Stimulated activated CD4-positive, alpha-beta T cell treated with anti-CD3 and anti-CD28 coated beads, Interleukin-12 subunit alpha, Interleukin-12 subunit beta, amount 100 ng/mL, for 4 hours (primary cell): ENCODE measurements at places on chromosomes 7 and 10.

DNA sequence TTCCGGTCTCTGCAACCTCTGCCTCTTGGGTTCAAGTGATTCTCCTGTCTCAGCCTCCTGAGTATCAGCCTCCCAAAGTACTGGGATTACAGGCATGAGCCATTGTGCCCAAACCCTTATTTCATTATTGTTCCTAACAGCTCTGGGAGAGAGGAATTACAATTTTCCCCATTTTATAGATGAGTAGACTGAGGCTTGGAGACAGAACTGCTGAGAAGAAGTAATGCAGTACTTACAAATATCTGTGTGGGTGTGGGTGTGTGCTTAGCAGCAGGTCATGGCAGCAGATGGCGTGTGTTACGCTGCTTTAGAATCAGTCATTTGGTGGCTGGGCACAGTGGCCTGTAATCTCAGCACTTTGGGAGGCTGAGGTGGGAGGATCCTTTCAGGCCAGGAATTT is 7.4 kb downstream of the PRKRIP1 start:
- DNase-seq: no peak

GRCh38 chr10:30500534-30500933 is 66.5 kb downstream of the MAP3K8 start:
- no peak for DNase-seq

DNA sequence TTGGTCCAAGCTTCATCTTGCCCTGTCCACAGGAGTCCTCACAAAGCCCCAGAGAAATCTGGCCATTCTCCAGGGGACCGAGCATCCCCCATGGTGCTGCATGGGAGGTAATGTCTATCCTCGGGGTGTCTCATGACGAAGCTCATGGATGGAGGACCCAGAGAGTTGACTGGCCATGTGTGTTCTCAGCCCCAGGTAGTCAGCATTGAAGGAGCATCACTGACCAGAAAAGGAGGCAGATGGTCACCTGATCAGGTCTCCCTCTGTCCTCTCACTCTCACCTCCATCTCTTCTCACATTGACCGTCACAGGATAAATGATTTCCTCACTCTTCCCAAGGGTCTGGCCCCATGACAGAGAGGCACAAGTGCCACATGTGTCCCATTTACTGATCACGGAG is 33.4 kb upstream of the GDF10 start:
- no peak for DNase-seq

DNA sequence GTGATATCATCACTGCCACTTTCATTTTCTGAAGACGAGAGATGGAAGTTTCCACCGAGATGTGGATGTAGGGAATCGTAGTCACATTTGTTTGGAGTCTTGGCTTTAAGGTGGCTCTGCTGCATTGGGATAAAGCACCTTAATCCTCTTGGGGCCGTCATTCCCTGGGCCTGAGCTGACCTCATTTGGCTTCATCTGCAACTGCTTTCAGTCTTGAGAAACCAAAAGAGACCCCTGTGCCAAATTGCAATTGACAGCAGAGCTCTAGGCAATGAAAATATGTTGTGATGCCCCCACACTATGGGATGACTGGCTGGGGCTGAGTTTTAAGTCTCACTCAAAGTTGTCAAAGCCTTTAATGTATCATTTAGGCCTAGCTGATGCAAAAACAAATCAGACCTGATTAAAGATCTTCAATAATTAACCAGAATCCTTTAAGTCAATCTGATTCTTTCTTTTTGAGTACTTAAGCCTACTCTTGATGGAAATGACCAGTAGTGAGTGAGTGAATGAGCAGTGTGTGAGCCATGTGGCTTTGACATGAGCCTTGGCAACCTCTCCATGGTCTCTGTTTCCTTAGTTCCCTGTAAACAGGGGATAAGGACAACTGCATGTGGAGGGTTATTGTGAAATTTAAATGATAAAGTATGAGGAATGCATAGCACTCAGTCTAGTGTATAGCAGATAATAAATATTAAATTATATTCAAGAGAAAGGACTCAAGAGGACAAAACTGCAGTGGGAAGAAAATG is 155.0 kb downstream of the BMPER start:
- no peak for DNase-seq
